ENCODE measurements at places on chromosomes 4 and X.

DNA sequence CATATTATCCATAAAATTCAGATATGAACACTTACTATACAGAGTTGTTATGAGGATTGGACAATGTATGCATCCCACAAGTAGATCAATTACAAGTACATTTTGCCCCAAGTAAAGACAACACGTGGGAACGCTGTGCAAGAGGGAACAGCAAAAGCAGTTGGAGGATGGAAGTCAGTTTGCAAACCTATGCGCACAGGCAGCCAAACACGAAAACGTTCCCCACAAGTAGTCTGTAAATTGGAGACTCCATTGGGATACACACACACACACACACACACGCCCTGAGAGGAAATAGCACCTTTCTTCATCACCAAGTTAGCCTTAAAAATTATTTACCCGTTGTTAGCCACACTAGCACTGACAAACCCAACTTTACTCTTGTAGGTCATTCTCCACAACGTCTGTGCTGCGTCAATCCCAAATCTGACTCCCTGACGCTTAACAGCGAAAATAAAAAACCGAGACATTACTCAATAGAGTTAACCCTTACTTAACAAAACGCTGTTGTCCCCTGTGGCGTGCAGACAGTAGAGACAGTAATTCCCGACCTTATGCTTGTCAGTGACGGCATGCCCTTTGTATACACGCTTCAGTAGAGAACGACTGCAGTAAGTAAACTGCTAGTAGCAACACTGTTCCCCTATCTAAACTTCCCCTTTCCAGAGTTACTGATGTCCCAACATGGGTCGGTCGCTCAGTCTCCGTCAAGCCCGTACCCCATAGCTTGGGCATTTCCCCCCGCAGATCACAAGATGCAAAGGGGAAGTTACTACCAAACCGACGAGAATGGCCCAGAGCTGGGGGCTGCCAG lies 730 bp downstream of the MANBA start:
- peak; percentile 32 for DNase-seq

- DNase-seq: no peak
Observed at GRCh38 chr4:3663791-3664190, 102.4 kb upstream of the ADRA2C start.

DNA sequence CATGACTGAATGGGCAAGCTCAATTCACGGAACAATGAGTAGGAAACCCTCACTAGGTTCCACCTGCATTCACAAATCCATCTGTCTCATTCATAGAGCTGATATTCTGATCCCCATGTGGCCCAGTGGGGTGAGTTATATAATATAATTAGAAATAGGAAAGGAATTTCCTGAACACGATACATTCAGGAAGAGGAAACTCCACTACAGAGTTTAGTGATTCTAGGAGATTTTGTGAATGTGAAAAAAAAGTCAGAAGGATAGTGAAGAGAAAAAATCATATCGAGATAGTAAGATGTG lies 471.2 kb downstream of the GASK1B start:
- DNase-seq: no peak

DNA sequence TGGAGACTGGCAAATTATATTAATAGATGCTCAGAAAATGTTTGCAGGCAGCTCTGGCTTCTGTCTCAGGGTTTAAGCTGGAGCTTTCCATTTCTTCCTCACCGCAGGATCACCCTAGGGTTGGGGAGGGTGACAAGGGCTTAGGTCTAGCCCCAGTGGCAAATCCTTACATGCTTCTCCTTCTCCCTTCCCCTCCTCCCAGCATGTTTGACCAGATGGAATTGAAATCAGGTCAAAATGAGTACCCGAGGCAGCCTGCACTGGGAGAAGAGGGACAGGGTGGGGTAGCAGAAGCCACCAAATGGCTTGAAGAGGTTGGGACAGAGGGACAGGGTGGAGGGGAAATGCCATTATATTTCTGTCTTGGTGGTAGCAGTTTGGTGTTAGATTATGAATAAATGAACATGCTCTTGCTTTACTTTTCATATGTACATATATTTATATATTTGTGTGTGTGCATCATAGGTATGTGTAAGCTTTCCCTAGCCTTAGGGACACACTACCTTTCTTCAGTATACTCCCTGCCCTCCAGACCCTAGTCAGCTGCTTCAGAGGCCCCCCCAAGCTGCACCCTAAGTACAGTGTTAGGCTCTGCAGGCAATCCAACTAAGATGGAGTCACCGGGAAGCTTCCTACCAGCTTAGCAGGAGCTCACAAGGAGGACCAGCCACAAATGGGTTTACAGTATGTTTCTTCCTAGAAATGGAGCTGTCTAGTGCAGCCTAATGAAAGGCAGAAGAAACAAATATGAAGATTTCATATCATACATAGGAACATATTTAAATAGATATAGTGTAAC lies 1.8 kb downstream of the TMEM35A start:
- DNase-seq: no peak

DNA sequence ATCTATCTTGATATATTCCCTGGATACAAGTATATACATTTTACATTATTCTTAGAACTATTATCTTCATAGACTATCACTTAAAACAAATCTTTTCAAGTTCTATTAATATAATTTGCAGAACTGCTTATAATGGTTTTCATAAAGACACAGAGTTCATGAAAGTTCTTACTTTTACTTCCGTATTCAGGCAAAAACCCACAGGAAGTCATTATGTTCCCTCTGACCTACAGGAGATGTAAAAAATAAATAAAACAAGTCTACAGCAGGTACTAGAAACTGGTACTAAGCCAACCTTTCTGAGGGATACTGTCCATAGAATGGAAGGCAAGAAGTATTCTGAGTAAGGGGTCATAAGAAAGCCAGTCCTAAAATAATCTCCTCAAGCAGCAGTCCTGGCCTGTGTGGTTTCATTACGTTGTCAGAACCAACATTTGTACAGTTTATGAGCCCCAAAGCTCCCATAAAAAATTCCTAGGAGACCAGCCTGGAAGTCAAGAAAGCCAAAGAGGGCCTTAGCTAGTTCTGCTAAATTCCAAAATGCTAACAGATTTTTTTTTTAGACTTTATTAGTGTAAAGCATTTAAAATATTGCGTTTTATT lies 68.6 kb downstream of the CAMK2D start:
- no peak for DNase-seq

GRCh38 chrX:143945171-143945570 lies 61.3 kb downstream of the UBE2NL start:
- no peak for DNase-seq

DNA sequence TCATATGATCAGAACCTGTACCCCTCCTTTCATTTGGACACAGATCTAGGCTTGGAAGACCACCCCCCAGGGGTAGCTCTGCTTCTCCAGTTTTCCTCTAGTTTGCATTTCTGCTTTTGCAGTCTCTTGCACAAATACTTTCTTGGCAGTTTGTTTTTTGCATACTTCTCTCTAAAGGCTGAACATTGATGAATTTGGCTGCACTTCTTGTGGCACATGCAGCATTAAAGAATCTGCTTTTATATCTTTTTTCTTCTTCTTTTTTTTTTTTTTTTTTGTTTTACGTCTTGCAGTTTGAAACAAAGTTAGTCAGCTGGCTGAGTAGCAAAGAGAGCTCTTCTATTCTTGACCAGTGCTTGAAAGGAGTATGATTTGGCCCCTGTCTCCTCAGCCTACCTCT lies 273.0 kb downstream of the GLUD2 start:
- no peak for DNase-seq

GRCh38 chr4:15314974-15315373 lies 112.9 kb upstream of the C1QTNF7 start:
- no peak for DNase-seq

DNA sequence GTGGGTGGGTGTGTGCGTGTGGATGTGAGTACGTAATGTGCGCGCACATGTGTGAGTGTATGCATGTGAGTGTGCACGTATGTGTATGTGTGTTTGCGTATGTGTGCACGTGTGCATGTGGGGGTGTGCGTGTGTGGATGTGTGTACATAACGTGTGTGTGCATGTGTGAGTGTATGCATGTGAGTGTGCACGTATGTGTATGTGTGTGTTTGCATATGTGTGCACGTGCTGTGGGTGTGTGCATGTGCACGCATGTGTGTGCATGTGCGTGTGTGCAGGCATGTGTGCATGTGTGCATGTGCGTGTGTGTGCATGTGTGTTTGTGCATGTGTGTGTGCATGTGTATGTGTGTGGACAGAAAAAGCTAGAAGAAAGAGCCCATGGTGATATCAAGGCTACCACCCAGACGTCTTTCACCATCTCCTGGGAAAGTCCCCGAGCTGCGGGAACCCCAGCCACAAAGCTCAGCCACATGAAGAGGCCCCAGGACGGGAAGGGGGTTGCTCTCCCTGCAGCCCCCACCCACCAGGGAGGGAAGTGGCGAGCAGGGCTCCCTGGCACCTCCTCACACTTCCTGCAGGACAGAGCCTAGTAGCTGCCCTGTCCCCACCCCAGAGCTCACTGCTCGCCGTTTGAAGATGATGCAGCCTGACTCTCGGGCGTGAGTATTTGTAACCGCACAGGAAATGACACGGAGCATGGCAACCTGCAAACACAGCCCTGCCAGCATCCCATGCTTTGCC lies 108.3 kb downstream of the DCTD start:
- no peak for DNase-seq

DNA sequence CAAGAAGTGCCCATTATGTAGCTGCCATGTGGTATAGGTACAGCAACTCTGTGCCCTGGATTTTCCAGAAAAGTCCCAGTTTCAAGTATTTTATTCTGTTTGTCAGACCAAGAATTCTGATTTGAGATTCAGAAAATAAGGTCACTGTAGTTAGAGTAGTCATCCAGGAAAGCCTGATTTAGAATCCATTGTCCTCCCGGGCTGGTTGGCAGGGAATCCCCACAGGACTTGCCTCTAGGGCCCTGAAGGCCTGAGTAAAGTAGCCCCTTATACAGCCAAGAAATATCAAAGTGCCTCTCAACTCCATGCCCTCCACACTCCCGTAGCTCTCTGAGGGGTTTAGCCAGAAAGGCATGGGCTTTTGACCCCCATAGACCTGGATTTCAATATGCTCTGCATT lies 36.3 kb downstream of the RTL5 start:
- DNase-seq: no peak

- DNase-seq: no peak
Observed at GRCh38 chr4:177573507-177573906, 131.3 kb upstream of the AGA start.
